ENCODE measurements at places on chromosomes 12 and 14.

GRCh38 chr12:107088912-107089311, 4.4 kb downstream of the CRY1 start:
- no peak for DNase-seq

DNA sequence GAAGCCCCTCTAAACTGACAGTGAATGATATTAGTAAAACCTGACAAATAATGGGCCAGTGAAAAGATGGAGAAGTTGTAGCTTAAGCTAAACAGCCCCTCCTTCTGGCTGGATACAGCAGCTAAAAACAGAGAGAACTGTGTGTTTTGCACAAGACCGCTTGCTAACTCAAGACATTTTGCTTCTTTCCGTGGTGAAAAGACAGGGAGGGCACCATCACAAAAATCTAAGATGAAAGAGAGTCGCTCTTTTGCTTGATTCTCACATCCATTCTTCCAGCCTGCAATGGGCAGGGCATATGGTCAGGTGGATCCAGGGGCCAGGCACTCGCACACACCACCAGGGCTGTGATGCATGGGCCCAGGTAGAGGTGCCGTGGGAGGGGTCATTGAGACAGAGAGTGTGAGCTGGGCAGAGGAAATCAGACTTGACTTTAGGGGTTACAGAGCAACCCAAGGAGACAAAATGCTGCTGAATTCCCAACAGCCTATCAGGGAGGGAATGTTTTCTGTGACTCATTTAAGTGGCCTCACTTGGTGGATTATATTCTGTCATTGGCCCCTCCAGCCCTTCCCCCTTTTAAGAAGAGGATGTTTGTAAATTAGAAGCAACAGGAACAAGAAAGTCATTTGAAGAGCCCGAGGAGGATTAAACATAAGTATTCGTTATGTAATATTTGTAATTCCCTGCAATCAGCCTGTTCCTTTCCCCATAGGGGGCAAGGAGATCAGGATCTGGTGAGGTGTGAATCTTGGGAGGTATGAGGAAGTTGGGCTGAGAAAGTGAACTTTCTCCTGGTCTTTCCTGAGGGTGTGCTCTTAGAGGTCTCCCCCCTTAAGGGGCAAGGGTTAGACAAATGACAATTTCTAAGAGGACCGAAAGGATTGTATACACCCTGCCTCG, 12.3 kb downstream of the EMP1 start:
- DNase-seq: no peak

- no peak for DNase-seq
Measured at GRCh38 chr12:63777340-63777739, 2.4 kb upstream of the RXYLT1 start.

DNA sequence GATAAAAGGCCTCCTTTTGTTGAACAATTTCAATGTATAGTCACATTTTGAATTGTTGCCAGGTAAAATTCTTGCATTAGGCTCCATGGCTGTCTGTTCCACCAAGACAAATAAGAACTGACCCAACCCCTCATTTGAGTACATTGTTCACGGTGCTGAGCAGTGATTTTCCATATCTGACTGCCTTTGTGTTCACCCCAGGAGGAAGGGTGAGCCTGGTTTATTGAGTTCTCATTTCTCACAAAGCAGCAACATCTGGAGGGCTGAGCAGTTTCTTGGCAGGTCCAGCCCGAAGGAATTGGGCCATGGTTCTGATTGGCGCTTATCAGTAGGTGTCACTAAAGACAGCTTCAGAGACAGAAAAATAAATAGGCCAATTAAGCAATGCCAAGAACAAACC, 149.1 kb downstream of the BMP4 start:
- no peak for DNase-seq

GRCh38 chr12:109264943-109265650, 44.0 kb downstream of the FOXN4 start:
- DNase-seq: no peak

DNA sequence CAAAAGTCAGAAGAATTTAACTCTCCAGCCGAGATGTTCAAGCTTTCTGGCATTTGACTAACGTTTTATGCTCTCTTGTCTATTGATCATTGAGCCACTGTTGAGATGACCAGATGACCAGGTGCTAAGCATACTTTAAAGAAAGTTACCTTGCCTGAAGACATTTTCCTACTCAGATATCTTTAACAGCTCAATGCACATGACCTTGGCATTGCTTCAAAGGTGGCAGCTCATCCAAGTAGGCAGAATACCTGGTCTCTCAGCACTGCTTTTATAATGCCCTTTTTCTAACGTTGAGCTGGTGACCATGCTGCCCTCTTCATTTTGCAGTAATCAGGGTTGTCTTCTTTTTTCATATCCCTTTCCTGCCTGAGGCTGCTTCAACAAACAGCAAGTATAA, 358.1 kb downstream of the RAD51B start:
- DNase-seq: no peak

DNA sequence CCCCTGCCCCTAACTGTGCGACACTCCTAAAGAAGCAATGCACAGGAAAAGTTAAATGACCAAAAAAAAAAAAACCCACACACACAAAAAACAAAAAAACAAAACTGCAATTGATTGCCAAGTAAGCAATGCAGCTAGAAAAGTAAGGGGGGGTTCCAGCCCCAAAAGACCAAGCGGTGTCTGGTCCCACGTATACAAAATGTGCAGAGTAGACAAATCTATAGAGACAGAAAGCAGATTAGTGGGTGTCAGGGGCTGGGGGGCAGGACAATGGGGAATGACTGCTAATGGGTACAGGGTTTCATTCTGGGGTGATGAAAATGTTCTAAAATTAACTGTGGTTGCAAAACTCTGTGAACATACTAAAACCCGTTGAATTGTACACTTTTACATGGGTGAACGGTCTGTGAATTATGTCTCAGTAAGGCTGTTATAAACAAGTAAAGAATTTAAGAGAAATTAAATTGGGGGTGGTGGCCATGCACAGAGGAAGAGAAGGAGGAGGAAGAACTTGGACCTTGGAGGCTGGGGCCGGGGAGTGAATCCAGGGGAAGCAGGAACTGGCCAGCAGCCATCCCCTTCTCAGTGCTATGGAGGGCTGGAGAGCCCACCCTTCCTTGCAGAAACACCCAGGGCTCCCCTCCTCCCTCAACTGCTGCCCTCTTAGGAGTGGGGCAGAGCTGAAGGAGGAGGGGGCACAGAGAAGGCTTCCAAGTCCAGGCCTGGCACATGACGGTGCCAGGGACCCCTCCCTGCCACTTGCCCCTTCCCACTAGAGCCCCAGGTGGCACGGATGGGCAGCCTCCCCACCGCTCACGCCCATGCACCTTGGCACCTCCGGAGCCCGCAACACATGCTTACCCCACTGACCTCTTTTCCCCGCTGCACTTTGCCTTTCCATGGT, 45.4 kb downstream of the KDM2B start:
- no peak for DNase-seq

DNA sequence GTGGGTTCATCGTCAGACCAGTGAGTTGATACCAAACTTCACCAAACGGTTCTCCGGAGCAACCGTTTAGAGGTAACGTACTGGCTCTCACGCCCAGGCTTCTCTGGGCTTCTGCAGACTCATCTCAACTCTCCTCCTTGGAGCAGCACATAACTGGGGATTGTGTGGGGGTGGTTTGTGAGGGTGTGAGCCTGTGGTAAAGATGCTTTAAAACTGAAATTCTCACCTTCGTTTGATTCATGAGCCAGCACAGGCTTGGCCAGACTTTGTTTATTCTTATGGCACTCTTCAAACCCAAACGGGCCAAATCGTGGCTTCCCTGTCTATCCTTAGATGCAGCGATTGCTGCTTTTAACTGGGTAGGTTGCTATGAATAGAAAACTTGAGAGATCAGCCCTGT, 121.3 kb downstream of the SAMD4A start:
- DNase-seq: no peak

DNA sequence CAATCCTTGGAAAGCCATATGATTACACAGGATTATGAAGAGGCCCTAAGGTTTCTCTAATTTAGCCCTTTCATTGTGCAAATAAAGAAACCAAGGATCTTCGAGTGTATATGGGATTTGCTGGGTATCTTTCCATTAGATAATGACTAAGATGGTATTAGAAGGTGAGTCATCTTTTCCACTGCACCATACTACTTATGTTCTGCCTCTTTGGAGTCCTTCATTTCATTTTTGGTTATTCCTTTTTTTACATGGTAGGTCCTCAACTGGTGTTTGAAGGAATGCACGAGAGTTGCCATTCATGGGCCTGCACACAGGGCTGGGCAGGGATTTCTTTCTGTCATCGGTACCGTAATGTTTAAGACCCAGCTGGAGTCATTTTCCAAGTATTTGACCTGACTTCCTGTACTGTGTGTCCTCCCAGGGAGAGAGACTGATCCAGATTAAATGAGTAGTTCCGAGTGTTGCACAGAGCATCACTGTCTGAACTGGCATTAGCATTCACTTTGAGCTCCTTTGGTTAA, 85.7 kb downstream of the BORCS5 start:
- no peak for DNase-seq

GRCh38 chr12:1936406-1937320, 18.2 kb upstream of the CACNA2D4 start:
- DNase-seq: no peak

- DNase-seq: no peak
Measured at GRCh38 chr14:71333705-71334104, 426.4 kb downstream of the PCNX1 start.

GRCh38 chr14:34235643-34236300, 226.3 kb downstream of the SPTSSA start:
- no peak for DNase-seq

GRCh38 chr14:95886366-95887056, 9.9 kb downstream of the TUNAR start:
- no peak for DNase-seq

DNA sequence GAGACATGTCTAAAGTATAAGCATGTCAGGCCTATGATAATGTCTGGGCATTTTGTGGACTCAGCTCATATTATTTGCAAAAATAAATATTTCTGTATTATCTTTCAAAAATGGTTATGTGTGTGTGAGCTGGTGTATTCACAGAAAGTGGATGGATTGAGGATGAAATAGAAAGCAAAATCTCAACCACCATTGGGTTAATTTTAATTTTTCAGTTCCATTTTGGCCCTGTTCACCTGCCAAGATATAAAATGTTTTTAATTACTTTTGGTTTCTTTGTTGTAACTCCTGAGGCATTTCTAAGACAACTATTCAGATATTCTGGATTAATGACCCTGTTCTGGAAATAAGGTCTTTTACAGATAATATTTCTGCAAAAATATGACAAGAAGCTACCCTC, 232.7 kb upstream of the PPFIA2 start:
- no peak for DNase-seq

- no peak for DNase-seq
Measured at GRCh38 chr12:95208678-95209077, 8.6 kb downstream of the FGD6 start.

GRCh38 chr14:89258728-89259273, 158.2 kb downstream of the FOXN3 start:
- no peak for DNase-seq

GRCh38 chr14:45140661-45141187, 5.0 kb downstream of the FANCM start:
- no peak for DNase-seq

- no peak for DNase-seq
Measured at GRCh38 chr12:28568118-28568517, 377.9 kb downstream of the CCDC91 start.

DNA sequence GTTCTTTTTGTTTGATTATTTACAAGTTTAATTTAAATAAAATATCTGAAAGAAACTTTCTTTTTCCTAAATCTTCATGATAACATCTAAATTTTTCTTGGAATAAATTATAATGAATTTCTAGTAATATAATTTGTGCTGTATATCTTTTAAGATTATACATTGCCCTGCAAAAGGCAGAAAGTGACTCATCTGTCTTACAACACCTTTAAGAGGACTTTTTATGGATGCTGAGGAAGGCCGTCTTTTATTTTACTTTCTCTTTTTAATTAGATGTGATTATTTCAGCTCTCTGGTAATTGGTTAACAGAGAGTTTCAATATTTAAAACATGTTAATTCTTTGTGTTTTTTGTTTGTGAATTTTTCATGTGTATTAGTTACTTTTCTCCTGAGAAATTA, 598.4 kb downstream of the RPL10L start:
- no peak for DNase-seq

GRCh38 chr12:79415746-79416435, 274.9 kb downstream of the PAWR start:
- DNase-seq: no peak

DNA sequence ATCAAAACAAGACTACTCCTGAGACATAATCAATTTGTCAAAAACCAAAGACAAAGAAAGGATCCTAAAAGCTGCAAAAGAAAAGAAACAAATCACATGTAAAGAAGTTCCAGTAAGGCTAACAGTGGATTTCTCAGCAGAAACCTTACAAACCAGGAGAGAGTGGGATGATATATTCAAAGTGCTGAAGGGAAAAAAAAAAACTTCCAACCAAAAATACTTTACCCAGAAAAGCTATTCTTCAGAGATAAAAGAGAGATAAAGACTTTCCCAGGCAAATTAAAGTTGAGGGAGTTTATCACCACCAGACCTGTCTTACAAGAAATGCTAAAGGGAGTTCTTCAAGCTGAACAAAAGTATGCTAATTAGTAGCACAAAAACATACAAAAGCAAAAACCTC, 91.9 kb upstream of the PPP2R5C start:
- no peak for DNase-seq

Measured in activated T-helper 9 cell treated with anti-CD3 and anti-CD28 coated beads, Interleukin-2, amount 50 U/mL, for 16 hours (primary cell).